ENCODE measurements at places on chromosomes 5 and 9. TPM values are rescaled to one million over a fixed set of nuclear protein-coding genes. Genes with fewer than 3 reads are reported as not detected.

DNA sequence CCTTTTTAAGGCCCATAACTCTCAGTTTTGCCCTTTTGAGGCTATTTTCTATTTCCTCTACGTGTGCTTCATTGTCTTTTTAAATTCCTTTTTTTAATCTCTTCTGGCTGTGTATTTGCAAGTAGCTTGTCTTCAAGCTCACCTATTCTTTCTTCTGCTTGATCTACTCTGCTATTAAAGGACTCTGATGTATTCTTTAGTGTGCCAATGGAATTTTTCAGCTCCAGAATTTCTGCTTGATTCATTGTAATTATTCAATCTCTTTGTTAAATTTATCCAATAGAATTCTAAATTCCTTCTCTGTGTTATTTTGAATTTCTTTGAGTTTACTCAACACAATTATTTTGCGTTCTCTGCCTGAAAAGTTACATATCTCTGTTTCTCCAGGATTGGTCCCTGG, 178.7 kb downstream of the FAM170A start:
- DNase-seq = no peak

DNA sequence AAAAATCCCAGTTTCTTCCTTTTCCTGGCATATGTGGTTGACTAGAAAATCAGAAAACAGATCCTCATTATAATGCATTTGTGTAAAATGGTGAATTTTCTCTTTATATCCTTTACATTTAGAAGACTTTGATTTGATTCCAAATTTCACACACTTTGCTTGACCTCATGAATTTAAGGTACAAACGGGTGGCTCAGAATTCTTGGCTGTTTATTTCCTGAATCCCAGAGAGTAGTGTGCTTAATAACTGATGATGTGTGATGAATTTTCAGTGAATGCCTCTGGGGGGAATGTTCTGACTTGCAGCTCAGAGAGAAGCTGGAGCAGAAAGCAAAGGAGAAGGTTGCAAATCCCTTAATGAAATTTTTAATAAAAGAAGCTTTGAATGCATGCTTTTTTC, 126.8 kb downstream of the SPATA31D1 start:
- no peak for DNase-seq

DNA sequence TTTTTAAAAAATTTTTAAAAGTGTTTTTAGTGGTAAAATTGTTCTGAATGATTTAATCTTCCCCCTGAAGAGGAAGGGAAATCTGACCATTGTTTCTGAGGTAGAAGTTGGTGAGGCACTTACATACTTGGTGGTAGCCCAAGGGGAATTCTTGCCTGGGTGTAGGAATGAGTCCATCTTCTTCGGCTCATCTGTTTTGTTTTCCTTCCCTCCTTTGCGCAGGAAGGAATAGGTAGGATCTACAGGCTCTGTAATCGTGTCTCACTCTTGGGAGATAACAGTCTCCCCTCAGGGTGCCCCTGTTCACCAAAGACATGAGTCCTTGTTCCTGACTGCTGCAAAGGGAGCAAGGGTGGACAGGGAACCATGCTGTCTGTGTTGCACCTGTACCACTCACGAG, 138.1 kb downstream of the HSPA4 start:
- DNase-seq = no peak

NR2F1-AS1 gene
- 18.4 TPM for total RNA-seq

PCDHGA7 gene
- total RNA-seq = 1.3 TPM
